Left forelimb (tissue), 1 donor: ENCODE measurements at places on chromosomes 2 and 18.

- DNase-seq: no peak
Observed at GRCh38 chr2:68749345-68749744, 14.7 kb downstream of the ARHGAP25 start.

DNA sequence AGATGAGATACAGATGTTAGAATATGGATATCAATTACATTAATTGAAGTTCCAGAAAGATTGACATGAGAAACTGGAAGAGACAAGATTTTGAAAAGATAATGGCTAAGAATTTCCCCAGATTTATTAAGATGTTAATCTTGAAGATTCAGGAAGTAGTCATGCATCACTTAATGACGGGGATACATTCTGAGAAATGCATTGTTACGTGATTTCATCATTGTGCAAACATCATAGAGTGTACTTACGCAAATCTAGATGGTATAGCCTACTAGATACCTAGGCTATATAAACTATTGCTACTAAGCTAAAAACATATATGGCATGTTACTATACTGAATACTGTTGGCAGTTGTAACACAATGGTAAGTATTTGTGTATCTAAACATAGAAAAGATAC lies 6.8 kb upstream of the CHMP3 start:
- DNase-seq: no peak

GRCh38 chr2:130769343-130769907 lies 14.1 kb downstream of the AMER3 start:
- DNase-seq: no peak

GRCh38 chr2:36777788-36778187 lies 81.3 kb downstream of the VIT start:
- no peak for DNase-seq

GRCh38 chr2:2164326-2164917 lies 166.7 kb downstream of the MYT1L start:
- DNase-seq: no peak

- no peak for DNase-seq
Observed at GRCh38 chr2:213248637-213249036, 35.6 kb upstream of the SPAG16 start.

DNA sequence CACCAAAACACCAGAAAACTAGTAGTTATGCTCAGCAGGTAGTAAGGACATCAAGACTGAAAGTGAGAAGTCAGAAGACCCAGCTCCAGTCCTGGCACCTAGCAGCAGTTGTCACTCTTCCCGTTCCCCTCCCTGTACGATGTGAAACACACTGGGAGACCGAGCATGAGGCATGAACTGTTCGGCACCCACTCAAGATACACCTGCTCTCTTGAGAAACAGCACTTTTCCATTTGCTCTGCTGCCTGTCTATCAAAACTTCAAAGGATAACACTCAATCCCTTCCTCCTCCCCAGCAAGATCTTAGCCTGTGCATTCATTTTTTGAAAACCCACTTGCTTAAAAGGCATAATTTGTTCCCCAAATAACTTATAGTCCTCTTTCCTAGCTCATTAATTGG lies 123.9 kb downstream of the PLEKHM3 start:
- DNase-seq: no peak

DNA sequence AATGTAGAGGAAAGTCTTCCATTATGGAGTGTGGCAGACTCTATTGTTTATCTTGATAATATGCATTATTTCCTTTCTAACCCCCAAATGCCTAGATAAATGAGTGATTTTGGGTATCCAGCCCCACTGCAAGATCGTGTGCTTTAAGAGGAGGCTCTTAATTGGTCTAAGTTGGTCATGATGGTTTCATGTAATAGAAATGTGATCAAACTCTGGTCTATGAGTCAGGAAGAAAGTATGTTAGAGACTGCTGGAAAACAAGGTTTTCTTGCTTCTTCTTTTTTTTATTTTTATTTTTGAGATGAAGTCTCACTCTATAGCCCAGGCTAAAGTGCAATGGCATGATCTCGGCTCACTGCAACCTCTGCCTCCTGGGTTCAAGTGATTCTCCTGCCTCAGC lies 344.5 kb upstream of the TNP1 start:
- no peak for DNase-seq

DNA sequence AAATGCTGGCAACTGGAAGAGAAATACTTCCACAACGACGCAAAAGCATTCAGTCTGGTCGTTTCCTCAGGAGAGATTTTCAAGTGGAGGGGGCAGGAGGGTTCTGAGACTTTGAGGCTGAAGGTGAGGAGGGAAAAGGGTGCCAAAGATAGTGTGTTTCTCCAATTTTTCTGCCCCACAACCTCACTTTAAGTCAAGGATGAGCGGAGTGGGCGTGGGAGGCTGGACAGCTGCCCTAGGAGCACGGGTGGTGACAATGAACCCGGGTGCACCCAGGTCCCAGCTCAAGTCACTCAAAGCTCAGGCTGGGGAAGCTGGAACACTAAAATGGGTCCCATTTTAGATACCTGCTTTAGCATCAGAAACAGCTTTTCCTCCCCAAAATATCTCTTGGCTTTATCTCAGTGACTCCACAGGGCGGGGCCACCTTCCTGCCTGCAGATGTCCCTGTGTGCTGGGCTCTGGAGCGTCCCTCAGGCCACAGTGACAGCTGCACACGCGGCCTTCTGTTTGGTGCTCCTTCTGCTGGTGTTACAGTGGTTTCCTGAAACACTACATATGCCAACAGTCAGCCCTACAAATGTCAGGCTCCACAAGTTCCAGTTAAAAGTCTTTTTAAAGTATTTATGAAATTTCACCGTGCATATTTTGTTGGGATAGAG lies 1.4 kb upstream of the MBP start:
- DNase-seq: no peak

- no peak for DNase-seq
Observed at GRCh38 chr18:57910817-57911216, 107.7 kb upstream of the ATP8B1 start.

DNA sequence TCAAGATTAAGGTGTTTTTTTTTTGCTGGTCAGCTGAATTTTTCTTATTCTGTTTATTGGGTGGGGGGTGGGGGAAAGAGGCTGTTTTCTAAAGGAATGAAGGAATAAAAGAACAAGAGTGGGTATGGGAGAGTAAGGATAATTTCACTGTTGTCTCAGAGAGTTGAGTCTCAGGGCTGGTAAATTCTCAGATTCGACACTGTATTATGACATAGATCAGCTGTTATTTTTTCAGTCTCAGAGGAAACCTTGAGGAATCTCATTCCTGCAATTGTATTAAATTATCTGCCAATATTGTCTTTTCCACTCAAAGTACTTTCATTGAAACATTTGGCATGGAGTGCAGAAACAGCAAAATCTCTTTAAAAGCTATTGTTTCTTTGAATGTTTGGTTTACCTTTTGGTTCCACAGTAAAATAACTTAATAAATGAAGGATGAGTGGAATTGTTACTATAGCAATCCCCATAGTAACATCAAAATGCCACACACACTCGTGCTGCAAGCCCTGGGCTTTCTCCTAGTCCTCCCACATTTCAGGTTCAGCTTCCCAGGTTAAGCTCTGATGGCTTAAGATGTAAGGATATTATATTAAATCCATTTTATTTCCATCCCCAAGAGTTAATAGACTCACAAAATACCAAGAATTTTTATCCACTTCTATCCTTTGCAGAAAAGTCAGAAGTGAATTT lies 478.7 kb upstream of the TCF4 start:
- no peak for DNase-seq

DNA sequence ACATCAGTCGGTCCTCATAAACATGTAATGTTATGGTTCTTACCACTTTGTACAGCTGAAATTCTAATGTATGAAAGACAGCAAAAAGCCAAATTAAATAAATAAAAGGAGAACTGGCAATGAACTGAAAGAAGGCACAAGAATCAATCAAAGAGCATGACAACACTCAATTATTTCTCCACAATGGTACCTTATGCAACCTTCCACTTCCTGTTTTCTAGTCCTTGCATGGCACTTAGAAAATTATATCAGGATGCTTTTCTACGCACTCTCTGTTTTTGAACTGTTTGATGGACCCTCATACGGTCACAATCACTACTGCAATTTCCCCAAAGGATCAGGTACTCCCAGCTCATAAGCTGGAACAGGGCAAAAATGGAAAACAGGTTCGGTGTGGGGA lies 81.6 kb downstream of the EPB41L3 start:
- no peak for DNase-seq

GRCh38 chr2:53633441-53633840 lies 134.2 kb upstream of the CHAC2 start:
- DNase-seq: no peak

GRCh38 chr2:69716555-69717120 lies 25.3 kb upstream of the ANXA4 start:
- no peak for DNase-seq

DNA sequence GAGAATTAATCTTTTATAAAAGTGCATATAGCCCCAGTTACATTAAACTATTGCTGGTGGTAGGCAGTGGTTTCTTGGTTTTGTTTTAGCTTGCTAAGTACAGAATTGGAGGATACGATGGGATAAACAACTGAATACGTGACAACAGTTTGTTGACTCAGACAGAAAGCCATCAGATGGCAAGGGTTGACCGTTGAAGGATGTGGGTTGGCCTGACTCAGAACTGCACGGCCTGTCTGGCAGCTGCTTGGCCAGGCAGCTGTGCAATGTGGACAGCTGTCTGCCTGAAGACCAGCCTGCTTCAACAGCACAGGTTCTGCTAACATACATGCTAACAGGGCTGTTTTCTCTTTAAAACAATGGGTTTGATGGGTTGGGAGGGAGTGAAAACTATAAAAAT lies 46.6 kb downstream of the PRKRA start:
- DNase-seq: no peak

DNA sequence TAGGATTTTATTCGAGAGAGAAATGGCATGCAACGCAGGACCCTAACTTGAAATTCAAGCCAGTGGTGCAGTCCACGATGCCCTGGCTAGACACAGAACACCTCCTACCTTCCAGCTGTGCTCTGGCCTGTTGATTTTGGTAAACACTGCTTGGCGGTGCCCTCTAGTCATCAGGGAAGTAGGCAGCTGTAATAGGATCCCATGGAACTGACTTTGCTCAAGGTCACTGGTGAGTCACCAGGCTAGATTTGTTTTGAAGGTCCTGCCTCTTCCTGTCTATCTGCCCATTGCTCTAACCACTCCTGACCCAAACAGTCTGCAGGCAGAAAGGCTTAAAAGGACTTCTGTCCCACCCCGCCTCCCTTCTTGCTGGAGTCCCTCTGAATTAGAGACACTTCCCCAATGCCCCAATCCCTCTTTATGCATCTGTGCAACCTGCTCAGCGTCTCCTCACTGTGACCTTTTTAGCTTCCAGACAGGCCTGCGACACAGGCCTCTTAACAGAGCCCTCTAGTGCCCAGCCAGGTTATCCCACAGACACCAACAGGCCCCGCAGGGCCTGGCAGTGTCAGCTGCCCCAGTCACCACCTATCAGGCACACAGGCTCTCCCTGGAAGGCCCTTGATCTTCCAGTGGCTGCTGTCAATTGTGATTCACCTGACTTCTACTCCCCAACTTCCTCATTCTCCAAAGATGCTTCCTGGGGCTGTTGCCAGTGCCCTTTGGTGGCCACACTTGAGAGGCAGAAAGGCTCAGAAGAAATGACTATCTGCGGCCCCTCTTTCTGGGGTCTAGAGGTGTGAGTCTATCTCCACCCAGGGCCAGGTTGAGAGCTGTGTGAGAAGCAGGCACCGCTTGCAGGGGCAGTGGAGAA lies 5.2 kb downstream of the TMEM127 start:
- no peak for DNase-seq

- no peak for DNase-seq
Observed at GRCh38 chr18:10252952-10253705, 201.3 kb upstream of the APCDD1 start.

DNA sequence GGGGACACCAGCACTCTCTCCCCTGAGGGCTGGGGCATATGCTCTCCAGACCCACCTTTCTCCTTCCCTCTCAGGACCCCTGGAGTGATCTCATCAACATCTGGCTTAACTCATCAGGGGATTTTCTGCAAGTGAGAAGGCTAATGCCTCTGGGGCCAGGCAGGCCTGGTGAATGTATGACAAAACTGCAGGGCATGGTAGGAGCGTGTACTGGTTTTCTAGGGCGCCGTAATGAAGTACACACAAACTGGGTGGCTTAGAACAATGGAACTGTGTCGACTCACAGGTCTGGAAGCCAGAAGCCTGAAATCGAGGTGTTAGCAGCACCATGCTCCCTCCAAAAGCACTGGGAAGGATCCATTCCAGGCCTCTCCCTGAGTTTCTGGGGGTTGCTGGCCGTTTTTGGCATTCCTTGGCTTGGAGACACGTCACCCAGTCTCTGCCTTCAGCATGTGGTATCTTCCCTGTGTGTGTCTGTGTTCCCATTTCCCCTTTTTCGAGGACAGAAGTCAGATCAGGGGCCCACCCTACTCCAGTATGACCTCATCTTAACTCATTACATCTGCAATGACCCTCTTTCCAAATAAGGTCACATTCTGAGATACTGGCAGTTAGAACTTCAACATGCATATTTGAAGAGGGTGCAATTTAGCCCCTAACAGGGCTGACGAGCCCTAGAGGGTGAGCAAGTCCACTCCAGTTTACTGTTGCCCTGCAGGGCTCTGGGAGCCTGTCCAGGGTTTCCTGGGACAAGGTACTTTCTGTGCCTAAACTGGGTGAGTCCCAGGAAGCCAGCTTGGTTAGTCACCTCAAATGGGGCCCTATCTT lies 45.5 kb upstream of the CAB39 start:
- DNase-seq: no peak

- DNase-seq: no peak
Observed at GRCh38 chr2:23685181-23685580, 241.7 kb downstream of the ATAD2B start.

DNA sequence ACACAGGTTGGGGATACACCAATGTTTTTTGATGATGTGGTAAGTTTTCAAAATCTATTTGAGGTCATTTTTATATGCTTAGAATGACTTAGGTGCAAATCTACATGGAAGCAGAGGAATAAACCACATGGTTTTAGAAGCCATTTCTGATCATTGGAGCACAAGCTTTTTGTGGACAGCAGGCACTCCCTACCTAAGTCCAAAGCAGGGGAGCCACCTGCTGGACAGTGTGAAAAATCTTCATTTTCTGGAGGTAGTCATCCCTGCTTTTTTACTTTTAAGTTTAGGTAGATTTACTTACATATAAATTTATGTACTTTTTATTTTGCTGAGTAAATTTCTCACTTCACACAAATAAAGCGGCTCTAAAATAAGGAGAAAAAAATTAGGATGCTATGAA lies 323.2 kb downstream of the PLCL1 start:
- DNase-seq: no peak

DNA sequence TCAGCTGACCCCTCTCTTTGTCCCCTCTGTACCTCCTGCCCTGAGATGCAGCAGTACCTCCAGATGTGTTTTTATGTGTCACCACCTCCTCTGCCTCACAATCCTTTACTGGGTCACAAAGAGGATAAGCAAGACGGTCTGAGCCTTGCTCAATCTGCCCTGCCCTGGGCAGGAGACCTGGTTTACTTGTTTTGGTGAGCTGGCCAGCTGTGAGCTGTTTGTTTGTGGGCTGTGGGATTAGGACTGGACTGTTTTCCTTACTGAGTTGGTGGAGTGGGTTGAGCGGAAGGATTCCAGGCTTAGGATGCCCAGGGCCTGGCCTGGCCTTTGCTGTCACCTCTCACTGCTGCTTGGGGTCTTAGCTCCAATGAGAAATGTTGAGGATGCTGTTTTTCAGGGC lies 299.5 kb downstream of the SRBD1 start:
- DNase-seq: no peak
